ENCODE measurements at places on chromosomes 6 and 20. TPM values are rescaled to one million over a fixed set of nuclear protein-coding genes. Genes with fewer than 3 reads are reported as not detected.
A peak's percentile ranks its signal among the peaks of the same experiment; 100 is the strongest.

FRMD1 gene
- total RNA-seq = not detected

ZDHHC14 gene
- total RNA-seq = 11.8 TPM

TP53TG5 gene
- total RNA-seq = not detected

LZTS3 gene
- total RNA-seq = 36.4 TPM

DNA sequence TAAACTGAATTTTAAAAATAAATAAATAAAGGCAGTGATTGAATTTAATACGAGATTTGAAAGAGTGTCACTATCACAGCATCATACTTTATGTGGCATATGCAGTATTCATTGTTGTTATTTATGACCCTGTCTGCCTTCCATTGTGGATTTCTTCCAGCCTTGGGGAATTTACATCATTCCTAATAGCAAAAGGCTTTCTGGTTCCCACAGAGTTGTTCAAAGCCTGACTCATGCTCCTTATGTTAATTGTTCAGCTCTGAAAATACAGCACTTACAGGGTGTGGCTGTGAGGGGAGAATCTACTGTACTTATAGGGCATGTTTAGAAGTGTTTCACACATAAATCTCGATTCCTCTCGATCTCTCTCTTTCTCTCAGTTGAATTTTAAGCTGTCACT lies 54.4 kb downstream of the JAG1 start:
- DNase-seq = peak; percentile 40
- H3K27me3 ChIP-seq = no peaks in the 10 kb centered on the region
- no peaks in the 10 kb centered on the region for H3K36me3 ChIP-seq
- H3K4me3 ChIP-seq = no peak overlapping the region
- H3K27ac ChIP-seq = peak overlapping the region; percentile 56
- H3K4me1 ChIP-seq = peaks cover 7% of the 10 kb centered on the region

DNA sequence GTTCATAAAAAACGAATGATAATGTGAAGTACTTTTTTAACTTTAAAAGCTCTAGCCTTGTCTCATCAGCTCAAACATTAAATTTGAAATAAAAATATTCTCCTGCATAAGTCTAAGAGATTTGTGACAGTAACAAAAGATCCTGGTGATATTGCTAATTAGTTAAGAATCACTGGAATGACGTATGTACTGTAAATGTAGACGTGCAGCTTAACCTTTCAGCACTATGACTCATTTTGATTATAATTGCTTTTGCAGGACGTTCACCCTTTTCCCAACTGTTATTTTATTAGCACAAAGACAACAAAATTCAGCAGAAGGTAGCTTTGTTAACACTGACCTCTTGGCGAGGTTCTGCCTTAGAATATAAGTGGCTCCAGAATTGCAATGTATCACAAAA lies 68.6 kb downstream of the TENT5A start:
- H3K36me3 ChIP-seq = no peaks in the 10 kb centered on the region
- no peak for DNase-seq
- no peaks in the 10 kb centered on the region for H3K27me3 ChIP-seq
- H3K4me3 ChIP-seq = no peak overlapping the region
- no peak overlapping the region for H3K27ac ChIP-seq

DNA sequence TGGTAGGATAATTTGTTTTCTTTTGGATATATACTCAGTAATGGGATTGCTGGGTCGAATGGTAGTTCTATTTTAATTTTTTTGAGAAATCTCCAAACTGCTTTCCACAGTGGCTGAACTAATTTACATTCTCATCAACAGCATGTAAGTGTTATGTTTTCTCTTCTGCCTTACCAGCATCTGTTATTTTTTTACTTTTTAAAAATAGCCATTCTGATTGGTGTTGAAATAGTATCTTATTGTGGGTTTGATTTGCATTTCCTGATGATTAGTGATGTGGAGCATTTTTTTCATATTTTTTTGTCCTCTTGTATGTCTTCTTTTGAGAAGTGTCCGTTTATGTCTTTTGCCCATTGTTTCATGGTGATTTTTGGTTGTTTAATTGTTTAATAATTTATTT lies 11.9 kb downstream of the HINT3 start:
- H3K4me1 ChIP-seq = no peaks in the 10 kb centered on the region
- H3K36me3 ChIP-seq = no peaks in the 10 kb centered on the region
- no peak overlapping the region for H3K27ac ChIP-seq
- no peak overlapping the region for H3K4me3 ChIP-seq
- no peak for DNase-seq

GRCh38 chr6:149615805-149616204 lies 32.7 kb downstream of the KATNA1 start:
- H3K27ac ChIP-seq = no peak overlapping the region
- DNase-seq = no peak

DNA sequence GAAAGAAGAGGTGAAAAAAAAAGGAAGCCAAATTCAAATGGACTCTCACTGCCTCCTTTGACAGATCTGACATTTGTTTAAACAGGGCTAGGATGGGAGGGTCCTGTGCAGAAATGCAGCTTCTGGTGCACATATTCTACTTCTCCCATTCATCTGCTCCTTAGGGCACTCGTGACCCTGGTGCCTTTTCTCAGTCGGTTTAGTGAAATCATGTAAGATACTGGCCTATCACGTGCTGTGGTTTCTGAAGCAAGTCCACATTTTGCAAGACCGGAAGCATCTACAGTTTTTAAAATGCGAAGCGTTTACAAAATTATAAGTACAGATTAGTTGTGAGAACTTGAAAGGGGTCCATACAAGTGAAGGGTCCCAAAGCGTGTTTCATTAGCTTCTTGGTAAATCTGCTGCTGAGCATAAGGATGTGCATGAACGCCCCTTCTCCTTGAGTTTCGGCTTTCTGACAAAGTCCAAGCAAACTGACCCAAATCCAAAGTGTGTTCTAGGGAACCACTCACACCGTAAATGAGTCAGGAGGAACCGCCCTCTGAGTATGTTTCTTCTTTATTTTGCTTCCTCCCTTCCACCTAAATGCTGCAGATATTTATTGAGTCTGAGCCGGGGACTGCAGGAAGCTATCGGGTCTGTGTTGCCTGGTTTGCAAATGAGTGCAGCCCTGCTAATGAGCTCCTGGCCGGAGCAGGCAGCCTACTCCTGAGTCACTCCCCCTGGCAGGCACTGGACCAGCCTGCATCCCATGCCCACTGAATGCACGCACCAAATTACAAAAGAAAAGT lies 323.8 kb upstream of the JARID2 start:
- DNase-seq = no peak
- peaks cover 12% of the 10 kb centered on the region for H3K4me1 ChIP-seq
- H3K4me3 ChIP-seq = no peak overlapping the region
- H3K36me3 ChIP-seq = no peaks in the 10 kb centered on the region
- H3K27ac ChIP-seq = no peak overlapping the region
- no peaks in the 10 kb centered on the region for H3K27me3 ChIP-seq

All from hepatocyte (in vitro differentiated cells).